ENCODE measurements at places on chromosomes 5 and 9.
A peak's percentile ranks its signal among the peaks of the same experiment; 100 is the strongest.

- DNase-seq, result peak; percentile 0
These were observed 182.8 kb upstream of the SLC27A6 start for GRCh38 chr5:128782446-128782845.

DNA sequence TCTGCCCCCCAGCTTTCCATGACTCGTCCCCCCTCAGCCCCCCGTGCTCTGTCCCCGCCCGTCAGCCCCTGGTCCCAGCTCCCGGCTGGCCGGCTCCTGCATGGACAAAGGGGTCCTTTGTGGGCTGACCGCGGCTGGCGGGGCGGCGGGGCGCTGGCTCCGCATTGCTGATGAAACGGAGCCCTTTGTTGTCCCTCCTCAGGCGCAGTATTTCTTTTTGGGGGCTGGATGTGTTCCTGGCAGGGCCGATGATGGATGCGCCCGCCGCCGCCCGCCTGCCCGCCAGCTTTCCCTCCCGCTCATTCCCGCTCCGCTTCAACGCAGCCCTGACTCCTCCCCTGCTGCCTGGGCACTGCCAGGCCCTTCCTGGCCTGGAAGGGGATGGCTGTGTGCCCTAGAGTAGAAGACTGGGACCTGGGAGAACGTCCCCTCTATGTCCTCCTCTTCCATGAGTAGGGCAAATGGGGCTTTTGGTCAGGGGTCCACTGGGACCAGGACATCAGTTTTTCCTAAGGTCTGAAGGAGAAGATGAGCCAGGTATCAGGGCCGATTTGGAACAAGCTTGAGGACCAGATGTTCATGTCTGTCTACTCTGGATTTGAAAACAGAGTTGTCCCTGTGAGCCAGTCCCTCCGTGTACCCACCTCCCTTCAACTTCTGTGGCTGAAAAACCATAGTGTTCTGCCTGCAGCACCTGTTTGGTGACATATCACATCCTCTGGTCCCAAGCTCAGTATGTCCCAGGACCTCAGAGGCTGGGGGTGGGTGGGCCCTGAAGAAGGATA is 29.0 kb downstream of the CXXC5 start:
- DNase-seq, result no peak

DNA sequence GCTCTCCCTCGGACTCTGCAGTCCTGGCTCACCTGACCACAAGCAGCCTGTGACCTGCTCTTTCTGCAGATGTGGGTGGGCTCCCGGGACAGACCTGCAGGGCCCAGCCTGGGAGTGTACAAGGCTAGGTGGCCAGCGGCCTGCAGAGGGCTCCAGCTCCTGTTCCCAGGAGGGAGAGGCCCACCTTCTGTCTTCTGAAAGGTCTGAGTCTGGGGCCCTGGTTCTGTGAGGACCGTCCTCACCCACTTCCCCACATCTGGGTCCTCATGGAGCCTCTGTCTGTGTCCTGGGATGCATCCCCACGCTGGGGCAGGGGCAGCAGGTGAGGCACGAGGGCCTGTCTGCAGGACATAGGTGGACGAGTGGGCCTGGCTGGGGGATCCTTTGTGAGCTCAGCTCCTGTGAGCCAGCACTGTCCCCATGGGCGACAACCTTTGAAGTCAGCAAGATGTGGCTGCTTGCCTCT is 43.7 kb downstream of the PHF2 start:
- no peak for DNase-seq

- DNase-seq, result no peak
These were observed 153.1 kb downstream of the PCSK1 start for GRCh38 chr5:96279801-96280542.

DNA sequence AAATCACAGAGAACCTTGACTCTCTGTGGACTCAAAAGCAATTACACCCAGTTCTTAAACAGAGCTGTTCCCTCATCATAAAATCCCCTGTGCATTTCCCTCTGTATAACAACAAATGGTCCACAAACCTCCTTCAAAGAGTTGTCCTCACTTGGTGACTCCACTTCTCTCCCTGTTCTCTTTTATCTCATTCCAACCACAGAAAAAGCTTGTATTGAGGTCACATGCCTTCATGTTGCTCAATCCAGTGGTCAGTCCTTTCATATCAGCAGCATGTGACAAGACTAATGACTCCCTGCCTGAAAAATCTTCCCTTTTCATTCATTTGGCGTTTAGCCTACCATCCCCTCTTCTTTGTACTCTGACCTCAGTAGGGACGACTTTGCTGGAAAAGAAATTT is 158.0 kb downstream of the DEPDC1B start:
- DNase-seq, result no peak

GRCh38 chr9:70609542-70610286 is 195.3 kb upstream of the KLF9 start:
- DNase-seq, result no peak

DNA sequence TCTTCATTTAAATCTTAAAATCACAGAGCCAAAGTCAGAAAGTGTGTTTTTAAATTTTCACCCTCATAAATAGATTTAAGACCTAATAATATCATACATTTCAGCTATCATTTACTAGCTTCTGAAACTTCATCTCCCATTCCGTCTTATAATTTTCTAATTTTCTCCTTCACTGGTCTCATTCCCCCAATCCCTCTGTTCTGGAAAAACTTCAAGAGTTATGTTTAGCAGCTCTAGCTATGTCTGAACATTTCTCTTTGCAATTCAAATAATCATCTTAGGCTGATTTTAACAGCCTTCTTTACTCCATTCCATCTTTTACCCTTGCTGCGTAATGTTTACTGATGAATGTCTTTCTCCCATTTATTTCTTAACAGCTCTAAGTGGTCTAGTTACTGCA is 192.4 kb downstream of the SLF1 start:
- no peak for DNase-seq
